ENCODE measurements at places on chromosomes 3 and 15. TPM values are rescaled to one million over a fixed set of nuclear protein-coding genes. Genes with fewer than 3 reads are reported as not detected.

Gene CA12
- total RNA-seq, result 8.1 TPM

GRCh38 chr3:153756816-153757215, 364.4 kb upstream of the ARHGEF26 start:
- no peak for DNase-seq

DNA sequence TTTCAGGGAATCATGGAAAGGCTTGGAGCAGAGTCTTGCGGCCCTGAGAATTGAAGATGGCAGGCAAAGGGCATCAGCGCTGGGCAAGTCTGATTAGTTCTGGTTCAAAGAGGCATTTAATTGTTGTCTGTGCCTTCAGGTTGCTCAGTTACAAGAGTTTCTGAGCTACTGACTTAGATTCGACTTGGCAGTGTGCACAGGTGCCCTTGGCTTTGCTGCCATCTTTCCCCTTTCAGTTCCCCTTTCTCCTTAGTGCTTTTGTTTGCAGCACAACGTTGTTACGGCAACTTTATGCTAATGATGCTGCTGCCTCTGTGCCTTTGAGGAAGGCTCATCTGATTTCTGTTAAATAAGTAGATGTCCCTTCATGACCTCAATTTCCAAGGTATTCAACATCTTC, 12.5 kb downstream of the P2RY14 start:
- DNase-seq, result no peak

DNA sequence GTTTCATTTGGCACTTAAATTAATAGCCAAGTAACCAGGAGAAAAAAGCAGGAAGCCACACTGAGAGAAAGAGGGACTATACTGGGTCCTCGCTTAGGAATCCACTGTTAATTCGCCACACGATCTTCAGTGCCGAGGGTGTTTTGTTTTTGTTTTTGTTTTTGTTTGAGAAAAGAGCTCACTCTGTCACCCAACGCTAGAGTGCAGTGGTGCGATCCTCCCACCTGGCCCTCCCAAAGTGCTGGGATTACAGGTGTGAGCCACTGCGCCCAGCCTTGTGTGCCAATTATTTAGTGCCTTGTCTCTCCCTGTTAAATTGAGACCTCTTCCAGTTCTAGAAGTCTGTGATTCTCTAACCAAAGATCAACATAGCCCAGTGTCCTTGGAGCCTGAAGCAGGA, 53.8 kb upstream of the TPM1 start:
- DNase-seq, result no peak

DNA sequence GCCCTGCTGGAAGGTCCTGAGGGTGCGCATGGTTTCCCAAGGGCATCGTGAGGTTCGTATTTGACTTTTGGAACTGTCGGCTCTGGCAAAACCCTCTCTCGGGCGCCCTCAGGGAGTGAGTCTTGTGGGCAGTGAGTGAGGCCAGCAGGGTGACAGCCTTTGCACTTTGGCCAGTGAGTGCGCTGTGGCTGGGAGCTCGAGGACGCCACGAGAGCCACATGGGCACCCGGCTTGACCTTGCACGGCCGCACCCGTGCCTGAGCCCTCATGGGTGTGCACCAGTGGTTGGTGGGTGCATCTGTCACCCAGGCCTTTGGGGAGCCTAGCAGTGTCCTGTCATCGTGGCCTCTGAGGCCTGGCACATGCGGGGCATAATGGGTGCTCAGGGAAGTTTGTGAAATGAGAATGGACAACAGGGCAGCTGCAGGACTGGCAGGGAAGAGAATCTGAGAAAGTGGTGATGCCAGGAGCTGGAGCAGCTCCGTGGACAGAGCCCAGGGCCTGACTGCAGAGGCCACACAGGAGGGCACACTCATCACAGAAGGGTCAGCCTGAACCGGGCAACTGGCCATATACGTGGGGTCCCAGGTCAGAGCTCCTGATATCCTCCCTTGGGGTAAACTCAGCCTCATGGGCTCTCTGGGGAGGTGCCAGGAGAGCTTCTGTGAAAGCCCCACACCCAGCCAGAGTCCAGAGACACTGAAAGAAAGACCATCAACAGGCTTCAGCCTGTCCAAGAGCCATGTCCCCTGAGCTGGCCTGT, 30.4 kb upstream of the SNRPA1 start:
- DNase-seq, result no peak

All from thoracic aorta (tissue), 2 donors.